ENCODE measurements at places on chromosomes 7 and 10.

DNA sequence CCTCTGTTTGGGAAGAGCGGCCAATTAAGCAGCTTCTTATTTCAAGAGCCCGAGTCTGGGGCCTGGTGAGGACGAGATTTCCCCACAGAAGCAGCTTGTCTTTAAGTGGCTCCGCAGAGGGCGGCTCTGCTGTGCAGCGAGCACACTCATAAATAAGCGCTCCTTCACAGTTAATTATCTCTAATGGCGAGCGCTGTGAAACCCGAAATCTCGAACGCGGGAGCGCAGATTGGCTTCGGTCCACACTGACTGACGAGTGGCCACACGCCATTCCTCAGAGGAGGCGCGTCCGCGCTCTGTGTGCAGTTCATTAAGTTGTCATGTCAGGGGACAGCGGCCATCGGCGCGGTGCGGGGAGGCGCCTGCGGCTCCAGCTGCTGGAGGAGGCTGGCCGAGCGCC lies 560.9 kb downstream of the DNAJB6 start:
- DNase-seq = no peak

DNA sequence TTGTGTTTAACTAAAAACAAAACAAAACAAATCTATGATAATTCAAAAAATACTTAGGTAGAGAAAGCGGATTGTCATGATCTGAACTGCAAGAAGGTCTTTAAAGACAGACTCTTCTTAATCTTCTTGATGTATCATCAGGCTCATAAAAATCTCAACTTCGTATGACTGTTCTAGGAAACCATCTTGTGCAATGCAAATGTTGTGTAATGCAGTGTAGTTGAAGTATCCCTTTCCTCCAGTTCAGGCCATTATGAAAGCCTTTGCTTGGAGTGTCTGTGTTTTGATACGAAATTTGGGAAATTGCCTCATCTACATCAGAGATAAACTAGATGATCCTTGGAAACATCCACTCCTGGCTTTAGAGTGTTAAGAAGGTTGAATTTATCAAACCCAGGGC lies 30.9 kb downstream of the CDK1 start:
- DNase-seq = no peak

GRCh38 chr7:127745445-127745844 lies 93.5 kb downstream of the SND1 start:
- DNase-seq = no peak

DNA sequence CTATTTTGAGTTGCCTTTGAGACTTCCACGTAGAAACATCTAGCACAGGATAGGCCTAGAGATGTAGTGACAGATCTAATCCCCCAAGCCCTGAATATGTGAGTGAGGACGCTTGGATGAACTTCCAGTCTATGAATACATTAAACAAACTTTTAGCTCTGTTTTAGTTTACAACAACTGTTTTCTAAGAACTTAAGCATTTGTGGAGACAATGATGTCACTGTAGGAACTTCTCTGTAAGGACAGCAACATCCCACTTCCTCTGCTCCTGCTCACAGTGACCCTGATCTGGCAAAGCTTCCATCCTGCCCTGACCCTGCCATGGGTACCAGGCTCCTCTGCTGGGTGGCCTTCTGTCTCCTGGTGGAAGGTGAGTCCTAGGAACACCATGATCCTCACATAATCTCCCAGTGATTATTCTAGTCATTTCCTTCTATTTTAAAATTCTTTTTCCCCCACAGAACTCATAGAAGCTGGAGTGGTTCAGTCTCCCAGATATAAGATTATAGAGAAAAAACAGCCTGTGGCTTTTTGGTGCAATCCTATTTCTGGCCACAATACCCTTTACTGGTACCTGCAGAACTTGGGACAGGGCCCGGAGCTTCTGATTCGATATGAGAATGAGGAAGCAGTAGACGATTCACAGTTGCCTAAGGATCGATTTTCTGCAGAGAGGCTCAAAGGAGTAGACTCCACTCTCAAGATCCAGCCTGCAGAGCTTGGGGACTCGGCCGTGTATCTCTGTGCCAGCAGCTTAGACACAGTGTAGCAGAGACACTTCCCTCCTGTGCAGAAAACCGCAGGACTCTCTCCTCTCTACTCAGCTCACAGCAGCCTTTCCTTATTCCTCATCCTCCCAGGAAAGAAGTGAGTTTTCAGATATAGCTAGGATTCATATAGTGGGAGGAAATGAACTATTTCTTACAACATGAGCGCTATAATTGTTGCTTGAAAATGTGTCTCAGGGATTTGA lies 194.4 kb upstream of the PRSS1 start:
- no peak for DNase-seq

DNA sequence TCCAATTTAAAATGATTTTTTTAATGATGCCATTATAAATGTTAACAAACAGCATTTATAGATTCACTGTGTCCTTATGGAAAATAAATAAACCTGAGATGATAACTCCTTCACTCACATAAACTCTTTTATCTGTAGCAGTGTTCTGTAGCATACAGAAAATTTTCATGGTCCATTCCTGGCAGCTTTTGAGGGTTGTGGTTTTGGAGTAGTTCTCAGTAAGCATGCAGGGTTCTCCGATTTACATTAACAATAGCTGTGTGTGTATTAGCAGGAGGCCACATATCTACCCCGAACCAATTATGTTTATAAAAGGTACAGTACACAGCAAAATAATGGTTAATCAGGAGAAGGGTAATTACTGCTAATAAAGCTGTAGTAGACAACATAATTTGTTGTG lies 162.7 kb downstream of the CDCA7L start:
- DNase-seq = no peak

DNA sequence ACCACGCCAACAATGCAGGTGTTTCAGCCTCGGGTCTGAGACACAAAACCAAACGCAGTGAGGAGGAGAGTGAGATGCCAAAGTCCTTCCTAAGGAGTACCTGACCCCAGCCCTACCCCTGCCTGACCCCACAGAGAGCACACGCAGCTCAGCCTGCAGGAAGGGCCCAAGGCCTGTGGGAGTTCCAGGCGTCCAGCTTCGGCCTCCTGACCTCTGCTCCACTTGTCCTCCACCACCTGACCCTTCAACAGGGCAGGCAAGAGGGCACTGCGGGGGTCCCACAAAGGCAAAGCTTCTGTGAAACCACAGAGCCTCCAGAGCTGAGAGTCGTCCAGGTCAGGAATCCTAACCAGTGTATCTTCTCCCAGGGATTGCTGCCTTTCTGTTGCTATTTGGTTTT lies 122.0 kb upstream of the PPP2R2D start:
- no peak for DNase-seq

GRCh38 chr10:119346095-119346832 lies 138.9 kb downstream of the GRK5 start:
- DNase-seq = no peak

GRCh38 chr7:47514818-47515217 lies 67.1 kb downstream of the TNS3 start:
- no peak for DNase-seq

DNA sequence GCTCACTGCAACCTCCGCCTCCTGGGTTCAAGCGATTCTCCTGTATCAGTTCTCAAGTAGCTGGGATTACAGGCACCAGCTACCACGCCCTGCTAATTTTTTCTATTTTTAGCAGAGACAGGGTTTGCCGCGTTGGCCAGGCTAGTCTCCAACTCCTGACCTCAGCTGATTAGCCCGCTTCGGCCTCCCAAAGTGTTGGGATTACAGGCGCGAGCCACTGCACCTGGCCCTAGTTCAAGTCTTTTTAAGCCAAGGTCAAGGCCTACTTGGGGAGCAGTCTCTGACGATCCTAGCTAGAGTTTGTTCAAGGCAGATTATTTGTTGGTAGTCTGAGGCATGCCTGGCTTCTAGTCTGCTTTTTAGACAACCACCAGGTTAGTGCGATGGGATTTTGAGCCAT lies 709.5 kb upstream of the COBL start:
- DNase-seq = no peak

GRCh38 chr7:39904077-39904486 lies 46.0 kb upstream of the CDK13 start:
- no peak for DNase-seq

DNA sequence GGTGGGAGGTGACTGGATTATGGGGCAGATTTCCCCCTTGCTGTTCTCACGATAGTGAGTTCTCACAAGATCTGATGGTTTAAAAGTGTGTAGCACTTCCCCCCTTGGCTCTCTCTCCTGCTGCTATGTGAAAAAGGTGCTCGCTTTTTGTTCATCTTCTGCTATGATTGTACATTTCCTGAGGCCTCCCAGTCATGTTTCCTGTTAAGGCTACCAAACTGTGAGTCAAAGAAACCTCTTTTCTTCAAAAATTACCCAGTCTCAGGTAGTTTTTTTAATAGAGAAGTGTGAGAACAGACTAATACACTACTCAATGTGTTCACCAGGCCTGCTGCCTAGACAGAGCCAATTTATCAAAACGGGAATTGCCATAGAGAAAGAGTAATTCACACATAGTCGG lies 49.7 kb downstream of the SDHAF3 start:
- DNase-seq = no peak

DNA sequence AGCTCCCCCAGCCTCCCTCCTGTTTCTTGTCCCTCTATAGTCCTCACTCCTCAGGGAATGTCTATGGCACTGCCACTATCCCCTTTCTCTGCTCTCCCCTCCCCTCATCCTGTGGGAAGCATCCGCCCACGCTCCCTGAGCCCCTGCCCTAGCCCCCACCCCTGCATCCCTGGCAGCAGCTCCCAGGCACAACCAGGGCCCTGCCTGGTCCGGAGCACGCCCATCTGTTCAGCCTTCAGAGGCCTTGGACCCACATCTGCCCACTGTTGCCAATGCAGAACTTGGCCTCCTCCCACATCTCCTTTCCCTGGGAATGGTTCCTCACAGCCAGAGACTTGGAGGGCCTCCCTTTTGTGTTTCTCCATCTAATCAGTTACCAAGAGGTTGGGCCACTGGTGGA lies 20.4 kb upstream of the TBRG4 start:
- DNase-seq = no peak

- DNase-seq = peak; percentile 35
Observed at GRCh38 chr10:80468002-80468401, 13.9 kb downstream of the TSPAN14 start.

DNA sequence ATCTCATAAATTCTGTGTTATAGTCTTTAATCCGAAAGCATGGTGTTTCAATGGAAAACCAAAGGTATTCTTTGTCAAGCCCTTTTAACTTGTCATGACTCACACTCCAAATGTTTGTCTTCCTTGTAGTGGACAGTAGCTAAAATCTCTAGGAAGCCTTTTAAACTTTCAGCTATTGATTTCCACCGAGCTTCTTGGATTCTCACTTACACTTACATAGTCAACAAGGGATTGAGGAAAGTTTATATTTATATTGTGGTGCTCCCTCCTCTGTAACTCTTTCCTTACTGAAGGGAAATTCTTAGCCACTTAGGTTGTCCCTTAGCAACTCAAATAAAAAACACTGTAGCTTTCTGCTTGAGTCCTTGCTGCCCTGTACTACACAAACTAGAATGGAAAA lies 31.2 kb upstream of the GPR37 start:
- no peak for DNase-seq

DNA sequence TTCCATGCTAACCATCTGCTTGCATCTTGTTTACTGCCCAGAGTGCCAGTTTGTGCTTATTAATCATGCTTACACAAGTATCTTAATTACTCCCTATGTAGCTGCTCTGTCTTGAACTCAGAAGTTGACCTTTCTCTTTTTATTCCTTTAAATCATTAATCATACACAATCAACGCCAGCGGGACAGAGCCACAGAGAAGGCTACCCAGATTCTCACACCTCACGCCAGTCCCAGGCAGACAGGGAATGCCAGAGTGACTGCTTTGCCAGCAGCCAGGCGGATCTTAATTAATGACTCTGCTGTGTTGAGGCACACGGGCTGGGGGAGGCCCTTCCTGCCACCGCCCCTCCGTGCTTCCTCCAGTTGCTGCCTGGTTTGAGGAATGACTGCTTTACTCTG lies 229.4 kb downstream of the LRMDA start:
- DNase-seq = no peak

DNA sequence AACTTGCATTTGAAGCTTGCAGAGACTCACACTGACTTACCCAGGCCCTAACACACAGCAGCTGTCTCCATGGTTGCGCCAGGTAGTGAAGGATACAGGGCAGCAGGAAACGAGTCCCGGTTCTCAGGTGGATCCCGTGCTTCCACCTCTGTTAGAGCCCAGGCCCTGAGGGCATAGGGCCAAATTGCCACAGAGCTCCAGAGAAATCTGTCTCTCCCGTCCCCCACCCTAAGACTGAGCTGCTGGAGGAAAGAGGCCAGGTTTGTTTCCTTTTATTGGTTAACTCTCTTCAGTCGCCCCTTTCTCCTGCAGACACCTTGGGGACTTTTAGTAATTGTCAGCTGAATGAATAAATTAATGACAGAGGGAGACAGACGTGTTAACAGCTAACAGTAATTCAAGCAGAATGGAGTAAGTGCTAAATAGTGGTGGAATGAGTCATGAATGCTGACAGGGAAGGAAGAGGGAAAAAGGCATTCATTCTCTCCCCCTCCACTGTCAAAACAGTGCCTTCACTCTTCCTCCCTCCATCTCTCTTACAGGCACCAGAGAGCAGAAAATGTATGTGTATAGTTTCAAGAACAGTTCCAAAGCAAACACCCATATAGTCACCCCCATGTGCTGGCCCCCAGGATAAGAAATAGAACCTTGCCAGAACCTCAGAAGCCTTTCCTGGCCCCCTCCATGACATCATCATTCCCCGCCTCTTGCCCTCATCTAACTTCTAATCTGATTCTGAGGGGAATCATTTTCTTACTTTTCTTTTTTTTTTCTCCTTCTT lies 16.8 kb upstream of the DLG5 start:
- DNase-seq = no peak

DNA sequence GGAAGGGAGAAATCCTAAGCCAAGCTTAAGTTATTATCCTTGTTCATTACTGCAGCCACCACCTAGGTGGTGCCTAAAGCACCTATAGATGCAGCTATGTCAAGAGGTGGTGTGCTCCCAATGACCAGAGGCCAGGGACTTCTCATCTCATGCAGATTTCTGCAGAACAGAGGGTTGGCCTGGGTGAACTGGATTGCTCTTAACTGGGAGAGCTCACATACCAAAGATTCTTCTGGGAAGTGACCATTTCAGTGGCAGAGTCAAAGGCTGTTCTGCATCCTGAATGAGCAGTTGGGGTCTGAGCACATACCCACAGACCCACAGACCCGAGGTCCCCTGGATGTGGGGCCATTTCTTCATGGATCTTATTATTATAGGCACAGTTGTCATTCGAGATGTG lies 2.1 kb upstream of the CRHR2 start:
- DNase-seq = no peak

DNA sequence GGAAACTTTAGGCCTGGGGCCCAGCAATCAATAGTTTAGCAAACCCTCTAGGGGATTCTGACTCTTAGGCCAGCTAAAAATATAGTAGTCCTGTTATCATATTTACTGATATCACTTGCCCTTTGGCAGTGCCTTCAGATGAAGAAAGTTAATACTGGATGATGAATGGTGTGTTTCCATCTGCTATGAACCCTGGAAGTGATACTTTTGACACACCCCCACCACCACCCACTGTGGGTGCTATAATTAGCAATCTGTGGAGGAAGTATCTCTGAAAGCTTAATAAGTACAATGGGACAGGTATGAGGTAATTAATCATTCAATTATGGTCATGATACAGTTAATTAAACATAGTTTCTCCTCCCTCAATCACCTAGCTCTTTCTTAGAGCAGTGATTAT lies 90.4 kb upstream of the LRRTM3 start:
- no peak for DNase-seq

Data from stimulated activated CD4-positive, alpha-beta T cell treated with anti-CD3 and anti-CD28 coated beads, TNF-alpha, amount 100 ng/mL, for 4 hours (primary cell).